ENCODE measurements at places on chromosomes 4 and X. TPM values are rescaled to one million over a fixed set of nuclear protein-coding genes. Genes with fewer than 3 reads are reported as not detected.

Gene CENPC
- 38.6 TPM for polyA plus RNA-seq

Gene EXOC1L
- not detected for polyA plus RNA-seq

Gene USP17L30
- polyA plus RNA-seq, result not detected

Gene NSG1
- 63.0 TPM for polyA plus RNA-seq

- DNase-seq, result no peak
These were observed 177.4 kb upstream of the PPP1R2C start for GRCh38 chrX:42955349-42955748.

DNA sequence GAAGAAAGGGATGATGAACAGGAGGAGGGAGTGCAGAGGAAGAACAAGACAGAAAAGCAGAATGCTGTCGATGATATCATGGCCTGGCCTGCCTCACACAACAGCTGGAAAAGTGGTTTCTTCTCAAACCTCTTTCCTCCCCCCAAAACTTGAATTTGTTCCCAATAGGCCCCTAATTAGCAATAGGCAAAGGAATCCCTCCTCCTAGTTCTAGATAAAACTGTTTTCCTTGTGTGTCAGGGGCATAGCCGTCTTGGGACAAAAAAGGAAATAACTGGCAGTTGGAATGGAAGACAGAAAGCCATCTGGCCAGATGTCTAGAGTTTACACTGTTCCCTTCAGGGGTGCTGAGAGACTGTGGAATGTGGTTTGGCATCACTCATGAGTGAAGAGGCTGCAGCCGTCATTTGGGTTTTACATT is 177.8 kb upstream of the C1QTNF7 start:
- DNase-seq, result peak; percentile 55

- no peak for DNase-seq
These were observed 111.7 kb downstream of the RNF150 start for GRCh38 chr4:141021397-141022110.

- peak; percentile 62 for DNase-seq
These were observed 96.1 kb downstream of the PHKA2 start for GRCh38 chrX:18887825-18888212.

Measured in right lung (tissue), 10 donors.